ENCODE measurements at places on chromosomes 3 and 15. TPM values are rescaled to one million over a fixed set of nuclear protein-coding genes. Genes with fewer than 3 reads are reported as not detected.
A peak's percentile ranks its signal among the peaks of the same experiment; 100 is the strongest.

Gene EXD1
- total RNA-seq = not detected

Gene ADCY5
- total RNA-seq = 8.0 TPM

Gene SPTBN5
- total RNA-seq = 2.2 TPM

Gene CCR3
- total RNA-seq = not detected

Gene MUC20
- 8.4 TPM for total RNA-seq

DNA sequence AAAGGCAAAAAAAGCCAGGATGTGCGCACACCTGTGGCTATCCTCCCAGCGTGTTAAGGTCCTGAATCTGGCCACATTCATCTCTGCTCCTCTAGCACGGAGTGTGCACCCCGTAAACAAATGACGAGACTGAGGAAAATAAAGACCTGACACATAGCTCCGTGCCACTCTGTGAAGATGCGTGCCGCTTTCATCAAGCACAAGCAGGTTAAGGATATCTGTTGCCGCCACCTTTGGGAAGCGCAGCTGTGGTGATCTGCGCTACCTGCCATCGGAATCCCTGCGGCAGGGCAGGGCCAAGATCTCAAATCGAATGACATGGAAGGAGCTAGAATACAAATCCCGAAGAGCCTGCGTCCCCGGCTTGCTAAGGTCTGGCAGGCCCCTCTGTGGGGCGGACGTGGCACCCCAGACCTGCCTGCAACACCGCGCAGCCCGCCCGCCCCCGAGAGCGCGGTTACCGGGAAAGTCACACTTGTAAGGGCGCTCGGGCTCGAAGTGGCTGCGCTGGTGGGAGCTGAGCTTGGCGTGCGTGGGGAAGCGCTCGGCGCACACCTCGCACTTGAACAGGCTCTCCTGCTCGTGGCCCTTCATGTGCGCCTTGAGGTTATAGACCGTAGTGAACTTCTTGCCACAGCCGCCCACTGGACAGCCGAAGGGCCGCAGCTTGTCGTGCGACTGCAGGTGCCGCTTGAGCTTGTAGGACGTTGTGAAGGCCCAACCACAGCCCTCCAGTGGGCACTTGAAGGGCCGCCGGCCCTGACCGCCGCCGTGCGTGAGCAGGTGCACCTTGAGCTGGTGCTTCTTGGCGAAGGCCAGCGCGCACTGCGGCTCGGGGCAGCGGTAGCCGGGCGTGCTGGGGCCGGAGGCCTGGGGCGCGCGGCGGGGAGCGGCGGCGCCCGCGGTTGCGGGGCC is 936 bp downstream of the ZXDC start:
- H3K36me3 ChIP-seq = peaks cover 11% of the 10 kb centered on the region
- H3K27ac ChIP-seq = peak overlapping the region; percentile 63
- peak; percentile 90 for DNase-seq
- H3K4me3 ChIP-seq = peak overlapping the region; percentile 85
- peaks cover 40% of the 10 kb centered on the region for H3K4me1 ChIP-seq

DNA sequence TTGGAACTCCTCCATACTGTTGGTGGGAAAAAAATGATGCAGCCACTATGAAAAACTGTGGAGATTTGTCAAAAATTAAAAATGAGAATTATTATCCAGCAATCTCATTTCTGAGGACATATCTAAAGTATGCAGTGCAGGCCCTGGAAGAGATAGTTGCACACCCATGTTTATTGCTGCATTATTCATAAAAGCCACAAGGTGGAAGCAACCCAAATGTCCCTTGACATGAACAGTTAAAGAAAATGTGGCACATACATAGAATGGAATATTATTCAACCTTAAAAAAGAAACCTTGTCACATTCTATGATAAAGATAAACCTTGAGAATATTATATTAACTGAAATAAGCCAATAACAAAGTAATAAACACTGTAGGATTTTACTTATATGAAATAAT is 80.9 kb upstream of the ARHGEF26 start:
- H3K27ac ChIP-seq = no peak overlapping the region
- H3K4me1 ChIP-seq = no peaks in the 10 kb centered on the region
- H3K36me3 ChIP-seq = no peaks in the 10 kb centered on the region
- peaks cover 3% of the 10 kb centered on the region for H3K27me3 ChIP-seq
- H3K4me3 ChIP-seq = no peak overlapping the region

GRCh38 chr15:66601521-66601920 is 35.7 kb upstream of the LCTL start:
- H3K27ac ChIP-seq = no peak overlapping the region
- no peak overlapping the region for H3K4me3 ChIP-seq
- H3K4me1 ChIP-seq = no peaks in the 10 kb centered on the region
- H3K36me3 ChIP-seq = no peaks in the 10 kb centered on the region
- peaks cover 10% of the 10 kb centered on the region for H3K27me3 ChIP-seq

GRCh38 chr3:46892285-46893145 is 15.0 kb downstream of the PTH1R start:
- H3K36me3 ChIP-seq = no peaks in the 10 kb centered on the region
- H3K27me3 ChIP-seq = peaks cover 2% of the 10 kb centered on the region
- H3K27ac ChIP-seq = no peak overlapping the region
- peak; percentile 42 for DNase-seq
- H3K4me3 ChIP-seq = peak overlapping the region; percentile 72

All from chondrocyte (in vitro differentiated cells).